Activated naive CD4-positive, alpha-beta T cell (primary cell): ENCODE measurements at places on chromosomes 4 and X.

DNA sequence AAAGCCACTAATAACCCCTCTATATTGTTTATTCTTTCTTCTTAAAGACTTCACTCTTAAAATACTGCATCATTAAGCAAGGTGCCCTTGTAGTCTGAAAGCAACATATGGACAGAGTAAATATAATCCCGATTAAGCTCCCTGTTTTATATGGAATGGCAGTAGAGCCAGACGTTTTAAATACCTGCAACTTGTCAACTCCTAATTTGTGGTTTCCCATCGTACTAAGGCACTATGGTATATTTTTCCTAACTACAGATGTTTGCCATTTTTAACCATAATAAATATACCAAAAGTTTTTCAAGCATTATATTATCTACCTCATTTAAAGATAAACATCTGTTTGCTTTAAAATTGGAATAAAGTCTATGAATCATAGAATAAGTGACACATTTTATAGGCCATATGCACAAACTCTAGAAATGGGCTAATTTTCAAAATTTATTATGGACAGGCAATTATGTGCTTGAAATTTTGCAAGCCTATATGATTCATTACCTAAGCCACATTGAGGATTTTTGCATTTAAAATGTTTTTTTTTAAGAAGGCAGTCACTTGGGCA, 194.6 kb downstream of the FRMPD4 start:
- DNase-seq, result no peak

GRCh38 chr4:52249581-52249980, 198.5 kb downstream of the SPATA18 start:
- no peak for DNase-seq

DNA sequence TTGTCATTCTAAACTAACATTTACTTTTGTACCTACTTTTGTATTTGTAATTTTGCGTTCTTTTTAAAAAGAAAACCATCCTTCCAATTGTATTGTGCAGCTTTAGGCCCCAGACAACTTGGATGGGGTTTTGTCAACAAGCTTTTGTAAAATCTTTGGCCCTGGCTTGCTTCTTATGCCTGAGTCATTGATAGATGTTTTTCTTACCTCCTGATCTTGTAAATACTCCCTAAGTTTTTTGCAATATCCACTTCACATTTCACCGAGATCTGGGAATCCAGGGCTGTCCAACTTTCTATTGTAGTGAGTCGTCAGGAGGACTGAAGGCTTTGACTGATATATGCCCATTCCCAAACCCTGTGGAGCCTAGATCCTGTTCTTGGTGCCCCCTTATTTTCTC, 126.9 kb upstream of the GUCY1A1 start:
- no peak for DNase-seq

- no peak for DNase-seq
These were observed 426.4 kb upstream of the RPS6KA3 start for GRCh38 chrX:20693078-20693477.

DNA sequence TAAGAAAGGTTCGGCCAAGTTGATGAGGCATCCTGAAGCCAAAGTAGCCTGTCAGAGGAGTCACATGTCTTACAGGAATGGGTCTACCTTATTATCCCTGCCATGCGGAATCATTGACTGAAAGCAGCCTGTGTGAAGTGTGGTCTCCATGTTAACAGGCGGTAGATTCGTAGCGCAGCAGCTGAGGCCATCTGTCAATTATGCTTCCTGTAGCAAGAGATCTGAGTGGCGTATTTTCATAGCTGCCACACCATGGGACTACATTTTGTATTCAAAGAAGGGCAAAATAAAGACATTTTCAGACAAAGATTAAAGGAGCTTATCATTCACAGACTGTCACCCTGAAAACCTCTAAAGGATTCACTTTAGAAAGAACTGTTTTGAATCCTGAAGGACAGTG, 11.2 kb upstream of the MED14 start:
- DNase-seq, result no peak

GRCh38 chr4:149706942-149707341, 108.7 kb downstream of the IQCM start:
- DNase-seq, result no peak

GRCh38 chr4:73984736-73985527, 3.1 kb downstream of the PPBP start:
- DNase-seq, result no peak

- no peak for DNase-seq
These were observed 801 bp upstream of the ZC4H2 start for GRCh38 chrX:64977051-64977450.

DNA sequence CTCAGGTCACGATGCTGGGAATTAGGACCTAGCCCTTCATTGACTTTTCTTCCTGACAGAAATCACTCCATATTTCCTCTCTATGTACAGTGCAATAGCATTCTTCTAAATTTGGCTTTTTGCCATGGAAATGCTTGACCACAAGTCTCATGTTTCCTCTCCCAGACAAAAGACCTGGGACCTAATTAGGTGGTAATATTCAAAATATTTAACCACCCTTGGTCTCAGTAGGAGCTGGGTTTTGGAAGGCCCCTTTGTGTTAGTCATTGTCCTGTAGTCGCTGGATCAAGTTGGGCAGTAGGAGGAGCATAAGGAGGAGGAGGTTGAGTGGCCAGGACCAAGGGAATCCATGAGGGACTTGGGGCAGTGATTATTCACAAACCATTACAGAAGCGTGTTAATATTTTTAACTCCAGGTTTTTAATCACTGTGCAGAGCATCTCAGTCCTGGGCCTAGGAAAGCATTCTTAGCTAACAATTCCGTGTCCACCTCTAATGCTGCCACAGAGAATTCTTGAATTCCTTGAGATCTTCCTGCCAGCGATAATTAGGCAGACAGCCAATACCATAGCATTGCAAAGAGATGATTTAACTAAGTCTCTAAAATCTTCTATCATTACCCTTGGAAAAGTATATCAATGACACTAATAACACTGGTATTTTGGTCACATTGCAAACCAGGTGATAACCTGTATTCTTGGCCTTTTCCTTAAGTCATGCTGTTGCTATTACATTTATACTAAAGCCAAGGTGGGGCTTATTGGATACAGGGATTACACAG, 25.0 kb upstream of the SHROOM4 start:
- DNase-seq, result no peak

DNA sequence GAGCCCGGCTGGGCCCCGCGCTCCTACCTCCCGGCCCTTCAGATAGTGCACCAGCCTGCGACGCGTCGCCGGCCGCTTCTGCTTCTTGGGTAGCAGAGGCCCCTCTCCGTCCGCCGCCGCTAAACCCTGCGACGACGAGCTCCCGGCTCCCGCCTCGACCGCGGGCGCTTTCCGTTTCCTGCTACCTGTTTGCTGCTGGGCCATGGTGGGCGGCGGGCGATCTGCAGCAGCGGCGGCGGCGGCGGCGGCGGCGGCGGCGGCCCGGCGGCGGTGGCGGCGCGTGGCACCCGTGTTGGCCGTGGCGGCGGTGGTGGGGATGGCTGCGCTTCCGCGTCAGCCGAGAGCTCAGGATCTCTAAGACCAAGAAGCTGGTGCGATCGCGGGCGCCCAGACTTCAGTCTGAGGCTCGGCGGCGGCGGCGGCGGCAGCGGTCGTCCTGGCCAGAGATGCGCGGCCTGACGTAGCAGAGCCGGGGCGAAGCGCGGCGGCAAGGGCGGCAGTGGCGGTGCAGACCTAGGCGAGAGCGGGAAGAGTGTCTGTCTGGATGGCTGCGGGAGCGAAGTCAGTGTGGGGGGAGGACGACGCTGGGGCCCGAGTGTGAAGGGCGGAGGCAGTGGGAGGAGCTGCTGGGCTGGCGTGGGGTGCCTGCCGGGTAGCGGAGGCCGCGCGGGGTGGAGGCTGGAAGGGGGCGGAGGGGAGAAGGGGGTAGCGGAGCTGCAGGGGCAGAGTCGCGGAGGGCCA, at the start of gene DCAF12L2:
DCAF12L2 (minus strand) TSS at position 569 of the 741 bp plus-strand sequence; CDS start at position 204, 365 bp downstream.
- no peak for DNase-seq

DNA sequence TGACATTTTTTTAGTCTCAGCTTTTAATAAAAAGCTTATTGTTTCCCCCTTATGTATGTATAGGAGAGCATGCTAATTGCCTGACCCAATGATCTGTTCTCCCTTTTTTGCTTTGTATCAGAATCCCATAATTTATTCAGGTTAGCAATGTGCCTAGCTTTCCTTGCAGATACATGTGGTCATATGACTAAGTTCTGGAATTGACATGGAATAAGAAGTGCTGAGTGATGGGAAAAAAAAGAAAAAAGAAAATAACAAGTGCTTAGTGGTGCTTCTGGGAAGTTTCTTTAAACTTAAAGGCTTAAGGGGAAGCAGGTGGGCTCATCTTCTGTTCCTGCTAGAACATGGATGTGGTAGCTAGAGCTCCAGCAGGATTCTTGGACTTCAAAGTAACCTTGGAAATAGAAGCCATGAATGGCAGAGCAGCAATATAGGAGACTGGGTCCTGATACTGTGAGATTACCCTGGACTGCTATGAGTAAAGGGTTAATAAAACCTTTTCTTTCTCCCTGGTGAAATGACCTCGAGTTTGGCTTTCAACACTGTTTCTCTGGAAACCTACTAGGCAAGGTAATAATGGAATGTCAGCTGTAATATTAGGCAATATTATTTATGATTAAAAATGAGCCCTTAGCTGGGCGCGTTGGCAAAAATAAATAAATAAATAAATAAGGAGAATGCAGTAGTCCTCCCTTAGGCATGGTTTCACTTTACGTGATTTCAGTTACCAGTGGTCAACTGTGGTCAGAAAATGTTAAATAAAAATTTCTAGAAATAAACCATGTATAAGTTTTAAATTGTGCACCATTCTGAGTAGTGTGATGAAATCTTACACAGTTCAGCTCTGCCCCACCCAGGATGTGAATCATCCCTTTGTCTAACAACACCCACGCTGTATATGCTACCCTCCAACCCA, 16.7 kb upstream of the RBM41 start:
- no peak for DNase-seq

DNA sequence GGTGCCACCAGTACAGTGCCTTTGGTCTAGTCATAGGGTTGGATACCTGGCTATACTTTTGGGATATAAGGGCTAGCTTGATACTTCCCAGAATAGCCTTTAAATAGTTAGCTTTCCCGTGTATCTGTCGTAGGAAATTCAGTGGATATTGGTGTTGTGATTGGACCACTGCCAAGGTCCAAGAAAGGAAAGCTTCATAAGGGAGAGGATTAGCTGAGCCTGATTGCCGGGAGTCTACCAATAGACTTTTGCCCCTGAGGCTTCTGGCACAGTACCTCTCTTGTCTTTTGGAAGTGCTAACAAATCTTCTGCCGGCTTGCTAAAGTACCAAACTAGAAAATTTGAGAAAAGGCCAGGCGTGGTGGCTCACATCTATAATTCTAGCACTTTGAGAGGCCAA, 350.6 kb downstream of the CHIC1 start:
- no peak for DNase-seq

DNA sequence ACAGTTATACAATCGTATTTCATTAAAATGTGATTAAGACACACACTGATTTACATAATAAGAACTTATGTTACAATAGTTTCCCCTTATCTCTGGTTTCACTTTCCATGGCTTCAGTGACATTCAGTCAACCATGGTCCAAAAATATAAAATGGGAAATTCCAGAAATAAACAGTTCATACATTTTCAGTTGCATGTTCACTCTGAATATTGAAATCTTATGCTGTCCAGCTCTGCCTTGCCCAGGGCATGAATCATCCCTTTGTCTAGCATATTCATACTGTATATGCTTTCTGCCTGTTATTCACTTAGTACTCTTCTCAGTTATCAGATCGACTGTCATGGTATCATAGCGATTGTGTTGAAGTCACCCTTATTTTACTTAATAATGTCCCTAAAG, 173.8 kb upstream of the DCAF12L2 start:
- DNase-seq, result no peak

- DNase-seq, result no peak
These were observed 274.4 kb downstream of the BANK1 start for GRCh38 chr4:102064747-102065442.

GRCh38 chrX:118751950-118752783, 24.8 kb downstream of the IL13RA1 start:
- no peak for DNase-seq

- DNase-seq, result no peak
These were observed 10.2 kb upstream of the RHOH start for GRCh38 chr4:40186665-40187014.

DNA sequence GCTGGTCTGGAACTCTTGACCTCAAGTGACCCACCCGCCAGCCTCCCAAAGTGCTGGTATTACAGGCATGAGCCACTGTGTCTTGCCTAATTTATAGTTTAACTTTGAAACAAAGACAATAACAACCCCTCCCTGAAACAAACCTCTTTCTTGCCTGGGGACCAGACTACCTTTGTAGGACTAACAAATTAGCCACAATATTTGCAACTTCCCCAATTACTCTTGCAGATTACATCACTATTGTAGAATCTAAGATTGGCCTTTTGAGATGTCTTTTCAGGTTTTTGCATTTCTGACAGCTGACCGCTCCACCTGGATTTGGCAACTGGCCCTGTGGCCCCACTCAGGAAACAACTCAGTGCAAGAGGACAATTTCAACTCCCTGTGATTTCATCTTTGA, 84.8 kb downstream of the AKAP4 start:
- DNase-seq, result no peak

- no peak for DNase-seq
These were observed 220.2 kb upstream of the MAD2L1 start for GRCh38 chr4:120286813-120287212.

DNA sequence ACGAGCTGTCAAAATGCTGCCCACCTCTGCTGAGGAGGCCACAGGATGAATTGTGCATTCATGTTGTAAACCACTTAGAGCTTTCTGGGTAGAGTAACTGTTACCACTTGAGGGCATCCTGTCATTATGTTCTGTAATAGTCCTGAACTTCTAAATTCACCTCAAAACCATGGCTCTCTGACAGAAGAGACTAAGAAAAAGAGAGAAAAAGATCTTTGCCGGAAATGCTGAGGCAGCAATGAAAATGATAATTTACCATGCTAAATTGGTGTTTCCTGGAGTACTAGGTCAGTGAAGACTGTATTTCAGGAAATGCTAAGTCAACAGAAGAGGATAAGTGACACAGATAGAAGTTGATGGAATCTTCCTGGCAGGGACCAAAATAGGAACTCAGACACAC, 942.3 kb upstream of the SLIT2 start:
- no peak for DNase-seq

DNA sequence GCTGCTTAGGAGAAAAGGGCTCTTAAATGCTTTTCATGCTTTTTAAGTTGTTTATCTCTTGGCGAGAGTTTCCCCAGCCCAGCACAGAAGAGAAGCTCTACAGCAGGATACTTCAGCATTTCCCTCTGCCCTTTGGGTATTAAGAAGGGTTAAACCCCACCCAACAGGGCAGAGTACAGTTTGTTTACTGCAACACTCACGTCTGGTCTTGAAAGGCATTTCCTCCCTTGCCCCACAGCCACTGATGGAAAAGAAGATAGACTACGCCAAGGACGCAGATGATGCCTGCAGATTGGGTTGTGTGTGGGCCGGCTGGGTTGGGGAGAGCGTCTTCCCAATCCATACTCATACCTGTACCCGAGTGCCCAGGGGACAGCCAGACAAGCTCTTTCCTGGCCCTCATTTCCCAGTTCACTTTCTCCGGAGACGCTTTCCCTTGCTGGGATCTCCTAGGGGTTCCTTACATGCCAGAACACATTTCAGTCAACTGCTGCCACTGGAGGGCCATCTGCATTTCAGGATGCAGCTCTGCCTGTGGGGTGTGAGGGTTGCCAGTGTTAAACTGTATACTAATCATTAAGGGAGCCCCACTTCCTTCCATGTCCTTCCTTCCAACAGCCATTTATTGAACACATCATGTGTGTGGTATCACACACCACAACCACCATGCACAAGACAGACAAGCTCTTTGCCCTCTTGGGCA, 96.5 kb upstream of the DHX15 start:
- no peak for DNase-seq
